ENCODE measurements at places on chromosomes 6 and 20.

DNA sequence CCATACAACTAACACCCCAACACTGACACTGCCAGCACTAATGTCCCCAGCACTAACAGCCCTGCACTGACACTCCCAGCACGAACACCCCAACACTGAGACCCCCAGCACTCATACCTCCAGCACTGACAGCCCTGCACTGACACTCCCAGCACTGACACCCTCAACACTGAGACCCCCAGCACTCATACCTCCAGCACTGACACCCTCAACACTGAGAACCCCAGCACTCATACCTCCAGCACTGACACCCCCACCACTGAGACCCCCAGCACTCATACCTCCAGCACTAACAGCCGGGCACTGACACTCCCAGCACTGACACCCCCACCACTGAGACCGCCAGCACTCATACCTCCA lies 57.2 kb downstream of the ERMARD start:
- no peak overlapping the region for H3K4me3 ChIP-seq
- no peak for DNase-seq
- H3K4me1 ChIP-seq: peaks cover 12% of the 10 kb centered on the region
- H3K27me3 ChIP-seq: peaks cover 39% of the 10 kb centered on the region

- no peak for DNase-seq
- H3K27ac ChIP-seq: no peak overlapping the region
- peaks cover 10% of the 10 kb centered on the region for H3K36me3 ChIP-seq
- no peak overlapping the region for H3K4me3 ChIP-seq
- peaks cover 36% of the 10 kb centered on the region for H3K27me3 ChIP-seq
These were observed 111.2 kb downstream of the DACT2 start for GRCh38 chr6:168208402-168208801.

- no peak overlapping the region for H3K27ac ChIP-seq
- no peak for DNase-seq
- H3K36me3 ChIP-seq: no peaks in the 10 kb centered on the region
- H3K27me3 ChIP-seq: no peaks in the 10 kb centered on the region
These were observed 17.6 kb upstream of the PKHD1 start for GRCh38 chr6:52104979-52105378.

DNA sequence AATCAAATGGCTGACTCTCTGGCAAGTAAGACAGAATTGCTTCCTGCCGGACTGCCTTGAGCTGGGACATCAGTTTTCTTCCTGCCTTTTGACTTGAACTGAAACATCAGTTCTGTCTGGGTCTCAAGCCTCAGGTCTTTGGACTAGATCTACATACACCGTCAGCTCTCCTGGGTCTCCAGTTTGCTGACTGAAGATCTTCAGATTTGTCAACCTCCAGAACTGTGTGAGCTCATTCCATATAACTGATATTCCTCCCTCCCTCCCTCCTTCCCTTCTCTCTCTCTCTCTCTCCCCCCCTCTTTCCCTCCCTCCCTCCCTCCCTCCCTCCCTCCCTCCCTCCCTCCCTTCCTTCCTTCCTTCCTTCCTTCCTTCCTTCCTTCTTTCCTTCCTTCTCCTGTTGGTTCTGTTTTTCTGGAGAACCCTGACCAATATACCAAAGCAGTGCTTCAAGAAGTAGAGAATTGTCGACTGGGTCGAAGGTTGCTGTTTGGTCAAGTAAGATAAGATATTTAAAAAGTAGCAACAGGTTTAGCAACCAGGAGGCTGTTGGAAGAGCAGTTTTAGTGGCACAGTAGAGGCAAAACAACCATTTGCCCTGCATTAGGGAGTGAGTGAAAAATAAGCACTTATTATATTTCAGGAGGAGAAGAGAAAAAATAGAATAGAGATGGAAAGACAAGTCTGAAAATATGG lies 33.1 kb upstream of the CMTR1 start:
- H3K4me3 ChIP-seq: no peak overlapping the region
- H3K27ac ChIP-seq: no peak overlapping the region
- H3K4me1 ChIP-seq: no peaks in the 10 kb centered on the region

- H3K27ac ChIP-seq: peak overlapping the region; percentile 55
- DNase-seq: no peak
- H3K4me3 ChIP-seq: peak overlapping the region; percentile 5
- H3K4me1 ChIP-seq: peaks cover 24% of the 10 kb centered on the region
- H3K27me3 ChIP-seq: no peaks in the 10 kb centered on the region
- peaks cover 19% of the 10 kb centered on the region for H3K36me3 ChIP-seq
These were observed 32.9 kb upstream of the BACH2 start for GRCh38 chr6:90329386-90330077.

- H3K36me3 ChIP-seq: no peaks in the 10 kb centered on the region
- H3K4me3 ChIP-seq: no peak overlapping the region
- H3K4me1 ChIP-seq: peaks cover 23% of the 10 kb centered on the region
These were observed 181.0 kb downstream of the MTFR2 start for GRCh38 chr6:136069119-136069518.

GRCh38 chr20:2314759-2315439 lies 19.1 kb downstream of the TGM3 start:
- H3K4me1 ChIP-seq: no peaks in the 10 kb centered on the region
- no peaks in the 10 kb centered on the region for H3K36me3 ChIP-seq
- no peak overlapping the region for H3K27ac ChIP-seq
- no peak overlapping the region for H3K4me3 ChIP-seq

GRCh38 chr20:24764027-24764793 lies 184.9 kb upstream of the CST7 start:
- H3K4me1 ChIP-seq: peaks cover 15% of the 10 kb centered on the region
- no peak overlapping the region for H3K27ac ChIP-seq
- H3K36me3 ChIP-seq: peaks cover 8% of the 10 kb centered on the region
- no peaks in the 10 kb centered on the region for H3K27me3 ChIP-seq
- no peak for DNase-seq
- H3K4me3 ChIP-seq: no peak overlapping the region

DNA sequence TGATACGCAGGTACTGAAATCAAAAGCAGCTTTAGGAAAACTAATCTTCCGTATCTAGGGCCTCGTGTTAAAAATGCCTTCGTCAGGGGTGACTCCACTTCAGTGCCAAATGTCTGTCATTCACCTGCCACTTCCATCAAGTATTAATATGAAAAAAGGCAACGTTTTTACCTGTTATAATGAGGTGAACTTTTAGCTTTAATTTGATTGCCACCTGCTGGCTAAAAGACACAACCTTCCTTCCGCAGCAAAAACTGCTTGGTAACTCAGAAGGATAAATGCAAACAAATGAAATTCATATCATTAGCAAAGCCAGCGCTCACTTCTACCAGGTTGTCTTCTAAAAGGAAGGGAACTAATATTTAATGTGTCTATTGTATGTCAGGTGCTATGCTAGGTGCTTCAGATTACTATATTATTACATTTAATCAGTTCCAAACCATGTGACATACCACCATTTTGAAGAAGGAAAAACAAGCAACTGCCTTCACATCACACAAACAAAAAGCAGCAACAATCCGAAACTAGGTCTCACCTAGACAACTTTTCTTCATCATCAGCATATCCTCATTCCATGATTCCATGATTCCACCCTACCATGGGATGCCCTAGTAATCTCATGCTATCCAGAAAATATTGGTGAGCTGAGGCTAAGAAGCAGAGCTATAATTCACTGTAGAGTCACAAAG lies 20.6 kb upstream of the ARHGAP18 start:
- H3K4me1 ChIP-seq: peaks cover 31% of the 10 kb centered on the region
- peak overlapping the region; percentile 84 for H3K27ac ChIP-seq
- no peak overlapping the region for H3K4me3 ChIP-seq
- DNase-seq: no peak

DNA sequence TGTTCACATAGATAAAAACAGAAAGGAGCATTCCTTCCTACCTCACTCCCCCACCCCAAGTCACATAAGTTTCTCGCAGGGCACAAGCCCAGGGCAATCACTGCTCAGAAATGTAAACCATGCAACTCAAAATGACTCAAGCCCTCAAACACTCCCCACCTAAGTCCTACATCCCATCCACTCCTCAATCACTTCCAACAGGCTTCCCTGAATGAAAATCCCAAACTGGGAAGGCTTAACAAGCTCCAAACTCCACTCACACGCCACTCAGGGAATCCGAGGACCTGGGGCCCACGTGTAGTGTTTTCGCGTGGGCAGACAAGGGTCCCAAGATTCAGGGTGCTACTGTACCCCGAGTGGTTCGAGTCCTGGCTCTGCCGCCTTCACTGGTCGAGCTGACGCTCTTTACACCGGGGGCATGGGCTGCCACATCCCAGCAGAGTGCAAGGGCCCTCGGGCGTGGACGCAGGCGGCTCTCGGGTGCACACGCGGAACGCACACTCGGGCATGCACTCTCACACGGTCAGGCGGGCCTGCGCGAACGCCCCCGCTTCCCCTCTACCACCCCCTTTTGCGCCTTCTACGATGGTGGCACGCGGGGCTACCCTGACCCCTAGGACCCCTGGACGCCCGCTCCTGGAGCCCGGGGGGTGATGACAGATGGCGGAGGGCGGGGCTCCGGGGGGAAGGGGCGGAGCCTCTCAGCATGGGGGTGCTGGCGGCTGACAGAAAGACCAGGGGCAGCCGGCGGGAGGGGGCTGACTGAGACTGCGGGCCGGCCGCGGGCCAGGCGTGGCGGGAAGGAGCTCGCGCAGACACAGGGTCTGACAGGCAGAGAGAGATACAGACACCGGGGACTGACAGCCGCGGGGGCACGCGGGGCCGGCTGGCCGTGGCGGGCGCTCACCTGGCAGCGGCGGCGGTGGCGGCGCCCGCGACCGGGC lies 657 bp downstream of the ZHX3 start:
- peak overlapping the region; percentile 75 for H3K4me3 ChIP-seq
- peaks cover 15% of the 10 kb centered on the region for H3K4me1 ChIP-seq
- no peak overlapping the region for H3K27ac ChIP-seq
- no peaks in the 10 kb centered on the region for H3K36me3 ChIP-seq

GRCh38 chr20:51631011-51631950 lies 88.8 kb upstream of the NFATC2 start:
- no peak for DNase-seq
- no peaks in the 10 kb centered on the region for H3K4me1 ChIP-seq
- no peaks in the 10 kb centered on the region for H3K27me3 ChIP-seq
- peak overlapping the region; percentile 31 for H3K27ac ChIP-seq
- no peaks in the 10 kb centered on the region for H3K36me3 ChIP-seq

- no peaks in the 10 kb centered on the region for H3K27me3 ChIP-seq
- H3K4me3 ChIP-seq: no peak overlapping the region
- H3K27ac ChIP-seq: no peak overlapping the region
- no peaks in the 10 kb centered on the region for H3K36me3 ChIP-seq
- DNase-seq: no peak
- peaks cover 12% of the 10 kb centered on the region for H3K4me1 ChIP-seq
These were observed 70.2 kb downstream of the RIN2 start for GRCh38 chr20:19828232-19828631.

GRCh38 chr20:46936415-46937156 lies 41.9 kb downstream of the EYA2 start:
- H3K27ac ChIP-seq: no peak overlapping the region
- H3K4me1 ChIP-seq: no peaks in the 10 kb centered on the region
- no peaks in the 10 kb centered on the region for H3K27me3 ChIP-seq
- H3K4me3 ChIP-seq: no peak overlapping the region

DNA sequence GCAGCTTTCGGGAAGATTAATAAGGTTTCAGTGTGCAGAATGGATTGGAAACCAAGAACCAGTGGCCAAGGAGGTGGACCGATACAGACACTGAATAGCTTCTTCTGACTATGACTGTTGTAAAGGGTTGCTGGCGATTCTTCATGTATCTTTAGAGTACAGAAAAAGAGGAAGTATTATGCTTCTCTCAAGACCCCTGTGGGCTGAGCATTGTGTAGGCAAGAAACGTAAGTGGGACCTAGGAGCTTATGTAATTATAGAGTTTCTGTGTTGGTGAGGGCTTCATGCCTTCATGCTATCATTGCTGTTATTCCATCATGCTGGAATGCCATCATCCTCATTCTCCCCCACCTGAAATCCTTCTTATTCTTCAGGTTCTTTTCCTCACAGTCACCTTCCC lies 105.4 kb upstream of the AKIRIN2 start:
- no peak overlapping the region for H3K27ac ChIP-seq
- no peak for DNase-seq
- H3K4me1 ChIP-seq: no peaks in the 10 kb centered on the region

GRCh38 chr6:118748311-118749062 lies 97.1 kb upstream of the CEP85L start:
- H3K27ac ChIP-seq: peak overlapping the region; percentile 71
- H3K4me3 ChIP-seq: no peak overlapping the region
- H3K27me3 ChIP-seq: no peaks in the 10 kb centered on the region
- no peaks in the 10 kb centered on the region for H3K36me3 ChIP-seq
- H3K4me1 ChIP-seq: peaks cover 28% of the 10 kb centered on the region

GRCh38 chr6:94548201-94548600 lies 1029.1 kb upstream of the MANEA start:
- H3K36me3 ChIP-seq: no peaks in the 10 kb centered on the region
- DNase-seq: no peak
- H3K27me3 ChIP-seq: no peaks in the 10 kb centered on the region
- no peak overlapping the region for H3K4me3 ChIP-seq

DNA sequence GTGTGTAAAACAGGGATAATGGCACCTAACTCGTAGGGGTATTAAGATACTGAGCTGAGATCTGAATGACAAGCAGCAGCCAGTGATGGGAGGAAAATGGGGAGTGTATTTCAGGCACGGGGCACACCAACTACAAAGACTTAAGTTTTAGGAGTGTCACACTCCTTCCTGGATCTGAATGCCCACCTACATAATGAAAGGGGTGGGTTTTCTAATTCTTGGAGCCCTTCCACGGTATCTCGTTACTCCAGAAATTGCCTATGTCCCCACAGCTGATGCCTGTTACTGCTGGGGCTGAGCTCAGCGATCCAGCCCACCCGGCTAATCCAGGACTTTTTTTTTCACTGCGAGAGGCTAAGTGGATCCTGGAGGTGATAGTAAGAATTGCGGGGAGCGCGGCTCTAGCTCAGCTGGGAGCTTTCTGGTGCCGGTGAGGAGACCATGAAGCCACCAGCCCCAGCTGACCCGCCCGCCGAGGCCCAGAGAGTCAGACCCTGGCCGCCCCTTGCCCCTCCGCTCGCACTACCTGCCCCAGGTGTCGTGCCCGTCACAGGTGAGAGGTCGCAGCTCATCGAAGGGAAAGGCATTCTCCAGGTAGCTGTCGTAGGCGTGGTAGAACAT lies 727 bp downstream of the EDEM2 start:
- no peaks in the 10 kb centered on the region for H3K27me3 ChIP-seq
- H3K36me3 ChIP-seq: peaks cover 8% of the 10 kb centered on the region
- DNase-seq: peak; percentile 50
- H3K27ac ChIP-seq: peak overlapping the region; percentile 98
- peak overlapping the region; percentile 95 for H3K4me3 ChIP-seq

- H3K27me3 ChIP-seq: no peaks in the 10 kb centered on the region
- H3K36me3 ChIP-seq: no peaks in the 10 kb centered on the region
- H3K4me1 ChIP-seq: peaks cover 66% of the 10 kb centered on the region
These were observed 36.2 kb downstream of the HLA-F start for GRCh38 chr6:29759457-29759856.
